ENCODE measurements at places on chromosomes 5 and 9.

- no peaks in the 10 kb centered on the region for H3K36me3 ChIP-seq
- H3K4me1 ChIP-seq: no peaks in the 10 kb centered on the region
- no peak for DNase-seq
Measured at GRCh38 chr5:168209997-168210396, 81.4 kb upstream of the WWC1 start.

DNA sequence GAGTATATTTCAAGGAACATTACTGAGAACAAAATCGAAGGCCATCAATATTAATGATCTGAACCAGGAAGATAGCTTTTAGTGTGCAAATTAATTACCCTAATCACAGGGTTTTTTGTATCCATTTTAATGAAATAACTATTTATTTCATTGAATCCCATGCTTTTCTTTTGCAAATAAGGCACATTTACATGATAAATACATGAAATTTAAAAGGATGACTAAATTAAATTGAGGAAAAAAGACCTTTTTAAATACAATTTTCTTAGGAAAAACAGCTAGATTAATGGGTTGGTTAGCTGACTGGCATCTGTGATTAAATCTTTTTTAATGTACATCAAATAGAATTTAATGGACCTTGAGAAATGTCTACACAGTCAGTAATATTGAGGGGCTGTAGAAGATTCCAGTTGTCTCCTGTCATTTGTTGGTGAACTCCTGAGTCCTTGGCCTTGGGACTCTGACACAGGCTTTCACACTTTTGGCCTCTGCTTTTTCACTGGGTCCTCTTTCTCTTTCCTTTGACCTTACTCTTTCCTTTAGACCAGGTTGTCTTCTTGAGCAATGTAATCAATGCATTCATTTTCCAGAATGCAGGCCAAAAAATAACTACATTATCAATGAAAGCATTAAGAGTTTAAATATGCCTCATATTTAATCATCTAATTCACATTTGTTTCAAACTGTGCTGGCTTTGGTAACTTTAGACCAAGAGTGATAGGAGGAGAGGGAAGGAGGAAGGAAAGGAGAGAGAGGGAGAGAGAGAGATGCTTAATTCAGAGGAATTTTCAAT, 511.5 kb downstream of the ZNF608 start:
- no peak overlapping the region for H3K27ac ChIP-seq
- H3K4me1 ChIP-seq: peaks cover 6% of the 10 kb centered on the region
- no peaks in the 10 kb centered on the region for H3K36me3 ChIP-seq
- H3K27me3 ChIP-seq: no peaks in the 10 kb centered on the region

- H3K27ac ChIP-seq: no peak overlapping the region
- H3K4me3 ChIP-seq: no peak overlapping the region
- no peaks in the 10 kb centered on the region for H3K36me3 ChIP-seq
- peak; percentile 78 for DNase-seq
- no peaks in the 10 kb centered on the region for H3K27me3 ChIP-seq
Measured at GRCh38 chr9:106953174-106953573, 90.2 kb downstream of the ZNF462 start.

- no peak for DNase-seq
- no peak overlapping the region for H3K4me3 ChIP-seq
Measured at GRCh38 chr5:68375540-68375939, 160.0 kb downstream of the PIK3R1 start.

DNA sequence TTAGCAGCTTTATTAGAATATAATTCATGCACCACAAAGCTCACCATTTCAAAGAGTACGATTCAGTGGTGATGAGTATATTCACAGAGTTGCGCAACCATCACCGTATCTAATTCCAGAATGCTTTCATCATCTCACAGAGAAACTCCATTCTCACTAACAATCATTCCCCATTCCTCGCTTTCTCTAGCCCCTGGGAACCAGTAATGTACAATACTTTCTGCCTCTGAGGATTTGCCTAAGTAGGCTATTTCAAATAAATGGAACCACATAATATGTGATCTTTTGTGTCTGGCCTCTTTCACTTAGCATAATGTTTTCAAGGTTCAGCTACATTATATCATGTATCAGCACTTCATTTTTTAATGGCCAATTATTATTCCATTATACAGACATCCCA, 145.1 kb upstream of the ADAMTS16 start:
- H3K4me3 ChIP-seq: no peak overlapping the region
- H3K4me1 ChIP-seq: no peaks in the 10 kb centered on the region
- no peak overlapping the region for H3K27ac ChIP-seq
- no peaks in the 10 kb centered on the region for H3K27me3 ChIP-seq

DNA sequence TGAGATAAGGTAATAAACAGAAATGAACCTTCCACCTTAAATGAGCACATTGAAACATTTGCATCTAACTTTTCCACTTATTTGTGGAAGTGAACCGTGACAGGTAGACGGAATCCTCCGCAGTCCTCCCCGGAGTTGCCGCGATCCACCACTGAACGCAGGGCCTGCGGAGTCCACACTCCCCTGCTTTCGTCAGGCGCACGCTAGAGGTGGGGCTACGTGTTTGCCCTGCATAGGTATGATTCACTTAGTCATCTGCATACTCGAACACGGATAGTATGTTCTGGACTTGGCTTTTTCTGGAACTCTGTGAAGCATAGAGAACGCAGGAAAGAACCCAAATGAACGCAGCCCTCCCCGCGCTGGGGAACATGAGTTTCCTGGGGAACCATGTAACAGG, 272.8 kb upstream of the IRX4 start:
- no peak overlapping the region for H3K27ac ChIP-seq
- no peak overlapping the region for H3K4me3 ChIP-seq
- no peak for DNase-seq
- H3K4me1 ChIP-seq: no peaks in the 10 kb centered on the region
- H3K36me3 ChIP-seq: no peaks in the 10 kb centered on the region
- H3K27me3 ChIP-seq: no peaks in the 10 kb centered on the region

DNA sequence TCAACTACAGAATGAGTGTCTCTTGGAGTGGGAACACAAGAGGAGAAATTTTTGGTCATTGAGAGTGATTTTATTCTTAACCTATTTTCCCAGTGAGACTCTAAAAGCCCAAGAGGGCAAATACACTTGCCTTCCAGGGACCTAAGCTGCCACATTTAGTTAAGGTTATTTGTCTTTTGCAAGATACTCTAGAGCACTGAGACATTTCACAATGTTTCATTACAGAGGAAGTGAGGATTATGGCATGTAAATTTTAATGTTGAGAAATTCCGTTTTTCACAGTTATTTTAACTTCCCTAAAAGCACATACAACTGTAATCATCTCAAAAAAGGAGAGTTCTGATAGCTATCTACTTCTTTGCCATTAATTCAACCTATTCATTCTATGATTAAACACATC, 38.7 kb upstream of the RAB3C start:
- no peak for DNase-seq
- H3K4me1 ChIP-seq: no peaks in the 10 kb centered on the region
- H3K27me3 ChIP-seq: no peaks in the 10 kb centered on the region

GRCh38 chr5:127562252-127562651, 44.8 kb downstream of the PRRC1 start:
- H3K27ac ChIP-seq: no peak overlapping the region
- no peaks in the 10 kb centered on the region for H3K27me3 ChIP-seq
- H3K36me3 ChIP-seq: no peaks in the 10 kb centered on the region

- H3K36me3 ChIP-seq: no peaks in the 10 kb centered on the region
- H3K4me3 ChIP-seq: no peak overlapping the region
- H3K27ac ChIP-seq: no peak overlapping the region
- peaks cover 4% of the 10 kb centered on the region for H3K4me1 ChIP-seq
- DNase-seq: peak; percentile 90
- H3K27me3 ChIP-seq: no peaks in the 10 kb centered on the region
Measured at GRCh38 chr5:132497488-132497997, 7.0 kb upstream of the IRF1 start.

- H3K4me1 ChIP-seq: no peaks in the 10 kb centered on the region
- H3K4me3 ChIP-seq: no peak overlapping the region
- DNase-seq: peak; percentile 5
- H3K27me3 ChIP-seq: no peaks in the 10 kb centered on the region
Measured at GRCh38 chr9:37679649-37680402, 29.1 kb downstream of the FRMPD1 start.

- H3K27ac ChIP-seq: no peak overlapping the region
- peaks cover 81% of the 10 kb centered on the region for H3K27me3 ChIP-seq
- H3K4me3 ChIP-seq: no peak overlapping the region
Measured at GRCh38 chr5:93573354-93574351, 7.4 kb downstream of the NR2F1-AS1 start.

DNA sequence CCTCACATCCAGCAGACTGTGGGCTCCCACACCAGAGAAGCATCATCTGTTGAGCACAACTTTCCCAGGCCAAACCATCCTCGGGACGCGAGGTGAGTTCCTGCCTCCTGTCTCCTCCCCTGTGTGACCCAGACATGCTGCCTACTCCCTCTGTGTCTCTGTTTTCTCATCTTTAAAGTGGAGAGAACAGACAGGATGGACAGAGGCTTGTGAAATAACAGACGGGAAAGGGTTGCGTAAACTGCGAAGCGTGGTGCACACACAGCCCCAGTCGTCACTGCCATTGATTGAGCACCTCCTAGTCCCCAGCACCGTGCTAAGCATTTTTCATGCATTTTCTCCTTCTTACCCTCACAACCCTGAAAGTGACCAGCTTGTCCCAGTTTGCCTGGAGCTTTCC, 52.1 kb upstream of the LMX1B start:
- no peak overlapping the region for H3K4me3 ChIP-seq
- no peaks in the 10 kb centered on the region for H3K36me3 ChIP-seq
- H3K4me1 ChIP-seq: peaks cover 12% of the 10 kb centered on the region
- no peaks in the 10 kb centered on the region for H3K27me3 ChIP-seq

GRCh38 chr5:175521313-175521833, 43.0 kb downstream of the SFXN1 start:
- no peak overlapping the region for H3K4me3 ChIP-seq
- peaks cover 8% of the 10 kb centered on the region for H3K36me3 ChIP-seq

- no peak for DNase-seq
- H3K27me3 ChIP-seq: no peaks in the 10 kb centered on the region
- H3K4me3 ChIP-seq: no peak overlapping the region
Measured at GRCh38 chr5:76705574-76705973, 10.4 kb upstream of the F2R start.

DNA sequence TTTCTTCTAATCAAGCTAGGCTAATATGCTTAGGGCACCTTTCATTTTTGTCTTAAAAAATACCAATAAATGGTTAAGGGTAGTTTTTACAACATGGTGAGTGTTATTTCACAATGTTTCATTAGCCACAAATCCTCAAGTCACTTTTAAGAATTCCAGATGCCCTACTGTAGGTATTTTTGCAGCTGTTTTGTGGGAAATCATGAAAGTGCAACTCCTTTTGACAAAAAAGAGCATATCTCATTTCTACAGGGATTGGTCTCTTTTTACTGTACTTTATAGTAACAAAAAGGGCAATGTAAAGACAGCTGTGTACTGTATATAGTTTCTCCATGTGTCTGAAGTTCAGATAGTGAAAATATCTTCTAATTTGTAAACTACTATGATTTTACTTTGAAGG, 28.3 kb upstream of the GAS1 start:
- no peak for DNase-seq
- no peak overlapping the region for H3K4me3 ChIP-seq
- no peaks in the 10 kb centered on the region for H3K4me1 ChIP-seq
- H3K36me3 ChIP-seq: no peaks in the 10 kb centered on the region
- no peak overlapping the region for H3K27ac ChIP-seq

GRCh38 chr9:124511426-124511840, 4.2 kb upstream of the NR5A1 start:
- H3K36me3 ChIP-seq: no peaks in the 10 kb centered on the region
- H3K27ac ChIP-seq: no peak overlapping the region
- no peak overlapping the region for H3K4me3 ChIP-seq
- H3K27me3 ChIP-seq: no peaks in the 10 kb centered on the region
- peak; percentile 57 for DNase-seq
- no peaks in the 10 kb centered on the region for H3K4me1 ChIP-seq

- DNase-seq: peak; percentile 86
- H3K4me1 ChIP-seq: peaks cover 4% of the 10 kb centered on the region
- no peak overlapping the region for H3K27ac ChIP-seq
- H3K4me3 ChIP-seq: no peak overlapping the region
- no peaks in the 10 kb centered on the region for H3K27me3 ChIP-seq
Measured at GRCh38 chr5:143014017-143014651, 244.0 kb downstream of the ARHGAP26 start.

- no peak overlapping the region for H3K27ac ChIP-seq
- DNase-seq: no peak
- H3K4me3 ChIP-seq: no peak overlapping the region
- no peaks in the 10 kb centered on the region for H3K4me1 ChIP-seq
- no peaks in the 10 kb centered on the region for H3K36me3 ChIP-seq
Measured at GRCh38 chr9:88321764-88322163, 66.5 kb upstream of the SPIN1 start.

GRCh38 chr9:21709464-21710058, 92.9 kb upstream of the MTAP start:
- H3K36me3 ChIP-seq: no peaks in the 10 kb centered on the region
- no peaks in the 10 kb centered on the region for H3K27me3 ChIP-seq
- no peak overlapping the region for H3K27ac ChIP-seq
- H3K4me3 ChIP-seq: no peak overlapping the region
- peak; percentile 72 for DNase-seq

GRCh38 chr5:177455036-177455660, 8.5 kb downstream of the PRR7 start:
- H3K27ac ChIP-seq: peak overlapping the region; percentile 32
- H3K4me3 ChIP-seq: no peak overlapping the region
- peaks cover 11% of the 10 kb centered on the region for H3K36me3 ChIP-seq
- H3K4me1 ChIP-seq: no peaks in the 10 kb centered on the region
- no peaks in the 10 kb centered on the region for H3K27me3 ChIP-seq

DNA sequence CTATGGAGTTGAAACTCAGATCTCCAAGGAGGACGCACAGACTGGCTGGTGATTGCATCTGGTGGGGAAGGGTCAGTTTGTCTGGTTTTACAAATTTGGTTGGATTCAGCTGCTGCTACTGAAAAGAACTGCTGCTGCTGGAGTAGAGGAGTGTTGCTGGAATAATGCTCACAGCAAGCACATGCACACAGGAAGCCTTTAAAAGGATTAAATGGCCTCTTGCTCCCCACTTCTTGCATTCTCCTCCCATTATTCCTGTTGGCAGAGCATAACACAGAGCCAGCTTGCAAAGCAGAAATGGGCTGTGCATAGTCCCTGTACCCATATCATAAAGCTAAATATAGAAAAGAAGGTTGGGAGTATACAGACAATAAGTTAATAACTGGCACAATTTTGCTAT, 16.6 kb downstream of the ZNF474 start:
- DNase-seq: no peak
- H3K27ac ChIP-seq: no peak overlapping the region
- H3K4me3 ChIP-seq: no peak overlapping the region
- H3K27me3 ChIP-seq: no peaks in the 10 kb centered on the region
- H3K36me3 ChIP-seq: no peaks in the 10 kb centered on the region
